Central memory CD4-positive, alpha-beta T cell (primary cell): ENCODE measurements at places on chromosomes 1 and 21.

- DNase-seq: no peak
Measured at GRCh38 chr1:20174937-20175666, 10.8 kb upstream of the UBXN10 start.

DNA sequence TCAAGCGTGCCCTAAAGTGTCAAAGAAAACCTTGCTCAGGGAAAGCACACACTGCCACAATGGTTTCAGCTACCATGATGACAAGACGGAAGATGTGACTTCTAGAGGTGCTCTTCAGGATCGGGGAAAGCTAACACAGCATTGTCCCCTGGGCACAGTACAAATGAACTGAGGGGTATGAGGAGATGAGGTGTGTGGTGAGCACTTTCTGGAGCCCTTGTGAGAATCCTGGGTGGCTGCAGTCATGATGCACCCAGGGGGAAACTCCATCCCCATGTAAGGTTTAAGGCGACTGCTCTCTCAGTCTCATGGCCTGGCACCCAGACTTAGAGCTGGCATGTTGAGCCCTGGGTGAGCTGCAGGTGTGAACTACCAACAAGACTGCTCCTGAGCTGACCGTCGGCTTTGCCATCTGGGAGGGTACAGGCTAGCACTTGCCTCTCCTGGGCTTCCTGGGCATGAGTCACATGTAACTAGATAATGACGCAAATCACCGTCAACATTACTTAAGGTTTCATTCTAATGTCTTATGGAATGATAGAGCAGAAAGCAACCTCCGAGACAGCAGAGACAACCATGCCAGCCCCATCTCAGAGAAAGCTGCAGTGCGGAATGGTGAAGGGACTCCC lies 144.6 kb downstream of the CLIC6 start:
- DNase-seq: no peak

GRCh38 chr1:37038227-37039093 lies 4.1 kb upstream of the GRIK3 start:
- no peak for DNase-seq

- no peak for DNase-seq
Measured at GRCh38 chr1:219460896-219461815, 151.7 kb downstream of the ZC3H11B start.

DNA sequence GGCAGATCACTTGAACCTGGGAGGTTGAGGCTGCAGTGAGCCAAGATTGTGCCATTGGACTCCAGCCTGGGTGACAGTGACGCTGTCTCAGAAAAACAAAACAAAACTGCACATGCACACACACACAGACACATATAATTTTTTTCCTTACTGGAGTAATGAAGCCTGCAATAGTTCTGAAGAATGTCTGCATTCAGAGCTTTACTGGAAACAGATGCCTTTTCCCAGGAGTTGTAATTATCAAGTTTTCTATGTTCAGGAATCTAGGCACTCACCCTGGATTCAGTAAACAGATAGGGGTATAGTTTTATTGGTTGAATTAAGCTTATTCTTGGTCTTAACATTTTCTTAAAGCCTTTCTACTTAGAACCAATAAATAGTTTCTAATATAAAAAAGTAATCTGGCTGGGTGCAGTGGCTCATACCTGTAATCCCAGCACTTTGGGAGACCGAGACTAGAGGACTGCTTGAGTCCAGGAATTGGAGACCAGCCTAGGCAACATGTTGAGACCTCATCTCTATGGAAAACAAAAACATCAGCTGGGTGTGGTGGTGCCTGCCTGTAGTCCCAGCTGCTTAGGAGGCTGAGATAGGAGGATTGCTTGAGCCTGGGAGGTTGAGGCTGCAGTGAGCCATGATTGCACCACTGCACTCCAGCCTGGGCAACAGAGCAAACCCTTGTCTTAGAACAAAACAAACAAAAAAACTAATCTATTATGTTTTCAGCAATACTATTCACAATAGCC lies 15.8 kb downstream of the SPEN start:
- DNase-seq: no peak

GRCh38 chr21:18373606-18374005 lies 30.0 kb downstream of the TMPRSS15 start:
- DNase-seq: no peak

DNA sequence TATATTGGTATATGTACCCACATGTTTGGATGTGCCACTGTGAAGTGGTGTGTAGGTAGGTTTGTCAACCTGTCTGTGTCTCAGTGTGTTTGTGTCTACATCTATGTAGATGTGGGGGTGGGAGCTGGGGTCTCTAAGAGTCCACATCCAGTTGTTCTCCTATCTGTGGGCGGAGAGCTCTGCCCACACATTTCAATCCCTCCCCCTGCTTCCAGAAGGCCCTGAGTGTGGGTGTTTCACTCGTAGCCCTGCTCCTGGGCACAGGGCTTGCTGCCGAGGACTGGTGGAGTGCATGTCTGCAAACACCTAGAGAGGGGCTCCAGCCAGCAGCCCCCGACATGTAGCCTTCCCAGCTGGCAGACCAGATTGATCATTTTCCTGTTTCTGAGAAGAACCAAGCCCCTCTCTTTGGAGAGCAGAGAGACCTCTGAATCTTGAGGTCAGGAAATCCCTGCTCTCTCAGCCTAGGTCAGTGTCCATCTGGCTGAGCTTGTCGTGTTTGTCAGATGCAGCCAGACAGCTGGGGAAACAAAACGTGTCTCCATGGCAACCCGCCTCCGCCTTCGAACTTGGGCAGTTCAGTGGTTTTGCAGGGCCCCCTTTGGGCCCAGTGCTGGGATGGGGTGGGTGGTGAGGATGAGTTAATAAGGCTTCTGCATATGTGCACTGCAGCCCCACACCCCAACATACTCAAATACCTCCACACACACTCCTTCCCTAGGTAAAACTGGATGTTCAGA lies 31.2 kb upstream of the SYNC start:
- no peak for DNase-seq

DNA sequence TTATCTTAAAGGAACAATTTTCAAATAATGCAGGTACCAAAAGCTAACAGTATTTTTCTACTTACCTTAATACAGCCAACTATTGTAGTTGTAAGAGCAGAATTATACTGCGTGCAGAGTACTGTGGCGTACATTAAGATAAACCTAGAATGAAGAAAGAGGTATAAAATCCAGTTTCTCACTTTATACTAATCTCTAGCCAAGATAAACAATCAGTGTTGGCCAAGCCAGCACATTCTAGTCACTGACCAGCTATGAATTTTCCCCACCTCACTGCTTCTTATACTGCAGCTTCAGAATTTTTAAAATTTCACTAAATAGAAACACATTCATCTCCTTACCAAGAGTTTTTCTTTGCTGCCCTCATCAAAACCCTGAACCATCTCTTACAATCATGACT lies 33.6 kb downstream of the SLC35D1 start:
- no peak for DNase-seq

GRCh38 chr1:198436276-198436675 lies 104.2 kb downstream of the ATP6V1G3 start:
- no peak for DNase-seq

- no peak for DNase-seq
Measured at GRCh38 chr21:39915881-39916280, 48.6 kb downstream of the PCP4 start.

DNA sequence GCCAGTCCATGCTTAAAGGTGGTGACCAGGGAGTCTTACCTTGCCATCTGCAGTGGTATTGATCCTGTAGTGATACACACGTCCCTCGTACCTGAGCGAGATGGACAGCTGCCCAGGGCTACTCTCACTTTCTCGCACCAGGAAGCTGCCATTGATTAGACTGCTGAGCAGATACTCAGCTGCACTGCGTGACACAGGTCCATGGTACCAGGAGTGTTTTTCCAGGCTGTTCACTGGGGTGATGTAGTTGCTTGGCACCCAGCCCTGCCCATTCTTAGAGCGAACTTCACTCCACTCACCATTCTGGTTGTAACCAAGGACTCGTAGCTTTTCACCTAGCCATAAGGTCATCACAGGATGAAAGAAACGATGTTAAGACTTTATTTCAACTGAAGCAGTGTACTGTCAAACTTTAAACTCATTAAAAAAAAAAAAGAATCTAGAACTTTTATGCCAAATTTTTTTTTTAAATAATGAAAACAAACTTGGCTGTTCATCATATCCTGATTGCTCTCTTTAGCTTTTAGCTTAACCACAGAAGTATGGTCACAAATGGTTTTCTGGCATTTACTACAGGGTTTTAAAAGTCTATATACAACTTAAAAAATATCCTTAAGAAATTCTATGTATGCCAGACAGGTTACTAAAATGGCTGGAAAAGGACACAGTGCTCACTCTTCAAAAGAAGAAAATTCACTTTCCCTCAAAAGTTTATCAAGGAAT lies 44.6 kb downstream of the TOR3A start:
- DNase-seq: no peak

- DNase-seq: peak; percentile 79
Measured at GRCh38 chr1:172638885-172639831, 19.7 kb upstream of the FASLG start.

GRCh38 chr1:1117469-1117831 lies 1.6 kb upstream of the C1orf159 start:
- DNase-seq: no peak

GRCh38 chr1:230778916-230779590 lies 31.9 kb downstream of the CAPN9 start:
- DNase-seq: no peak

GRCh38 chr1:68442006-68442405 lies 7.7 kb downstream of the RPE65 start:
- DNase-seq: no peak

GRCh38 chr1:227068883-227069282 lies 128.8 kb downstream of the COQ8A start:
- no peak for DNase-seq

GRCh38 chr1:87149241-87150041 lies 179.2 kb upstream of the LMO4 start:
- no peak for DNase-seq

- peak; percentile 51 for DNase-seq
Measured at GRCh38 chr1:39091845-39092645, 65.9 kb downstream of the NDUFS5 start.

DNA sequence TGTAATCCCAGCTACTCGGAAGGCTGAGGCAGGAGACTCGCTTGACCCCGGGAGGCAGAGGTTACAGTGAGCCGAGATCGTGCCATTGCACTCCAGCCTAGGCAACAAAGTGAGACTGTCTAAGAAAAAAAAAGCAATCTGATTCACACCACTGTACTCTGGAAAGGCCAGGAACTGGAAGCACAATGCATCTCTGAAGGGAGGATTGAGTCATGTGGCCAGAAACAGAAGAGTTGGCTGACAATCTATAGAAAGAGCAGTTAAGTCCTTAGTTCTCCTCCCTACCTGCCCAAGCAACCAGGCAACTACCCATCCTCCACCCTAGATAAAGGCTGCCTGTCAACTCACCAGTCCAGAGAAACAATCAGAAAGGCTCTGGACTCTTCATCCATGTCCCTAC lies 45.9 kb downstream of the PIK3R3 start:
- no peak for DNase-seq

DNA sequence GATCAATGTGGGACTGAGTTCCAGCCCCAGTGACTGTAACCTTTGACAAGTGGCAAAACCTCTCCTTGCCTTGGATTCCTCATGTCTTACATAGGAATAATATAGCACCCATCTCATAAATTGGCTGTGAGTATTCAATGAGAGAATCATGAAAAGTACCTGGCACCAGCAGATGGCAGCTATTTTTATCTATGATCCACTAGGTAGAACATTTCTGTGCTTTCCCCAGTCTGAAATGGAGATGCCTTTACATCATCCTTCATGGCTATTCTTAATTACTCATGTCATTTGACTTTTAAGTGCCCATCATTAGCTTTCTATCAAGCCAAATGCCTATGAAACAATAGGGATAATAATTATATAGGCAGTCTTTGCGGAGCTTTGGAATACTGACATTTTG lies 130.1 kb downstream of the TGFB2 start:
- DNase-seq: no peak

DNA sequence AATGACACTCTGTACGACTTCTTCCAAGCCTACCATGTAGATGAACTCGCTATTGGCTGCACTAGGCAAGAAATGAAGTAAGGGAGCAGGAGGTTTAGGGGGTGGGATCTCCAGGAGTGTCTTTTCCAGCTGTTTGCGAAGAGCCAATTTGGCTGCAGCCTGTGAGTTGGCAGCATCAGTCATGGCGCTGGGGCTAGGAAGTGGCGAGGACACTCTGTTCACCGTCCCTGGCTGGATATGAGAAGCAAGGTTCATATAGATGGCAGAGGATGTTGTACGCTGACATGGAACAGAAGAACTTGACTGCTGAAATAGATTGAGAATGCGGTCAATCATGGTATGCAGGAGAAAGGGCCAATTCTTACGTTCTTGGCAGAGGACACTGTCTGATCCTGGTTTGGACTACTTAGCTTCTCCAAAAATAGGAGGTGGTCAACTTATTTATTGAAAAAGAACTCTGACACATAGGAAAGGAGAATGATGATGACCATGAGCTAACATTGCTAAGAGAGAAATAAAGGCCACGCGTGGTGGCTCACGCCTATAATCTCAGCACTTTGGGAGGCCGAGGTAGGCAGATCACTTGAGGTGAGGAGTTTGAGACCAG lies 41.2 kb downstream of the SLC27A3 start:
- no peak for DNase-seq

GRCh38 chr1:32627596-32628162 lies 22.7 kb downstream of the ZBTB8OS start:
- DNase-seq: peak; percentile 7

DNA sequence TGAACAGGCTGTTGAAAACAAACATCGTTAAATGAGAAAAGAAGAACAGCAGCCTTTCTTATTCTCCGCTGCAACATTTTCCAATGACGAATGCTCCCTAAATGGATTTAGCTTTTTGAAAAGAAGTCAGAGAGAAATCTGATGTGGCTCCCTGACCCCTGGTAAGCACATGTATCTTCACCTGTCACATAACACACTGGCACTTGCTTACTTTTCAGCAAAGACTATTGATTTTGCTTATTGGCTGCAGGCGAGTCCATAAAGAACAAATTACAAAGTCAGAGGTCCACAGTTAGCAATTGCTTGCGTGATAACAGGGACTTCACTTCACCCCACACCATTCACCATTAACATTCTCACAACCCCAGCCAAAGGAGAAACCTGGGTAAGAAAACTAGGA lies 362.8 kb downstream of the GPATCH2 start:
- no peak for DNase-seq

DNA sequence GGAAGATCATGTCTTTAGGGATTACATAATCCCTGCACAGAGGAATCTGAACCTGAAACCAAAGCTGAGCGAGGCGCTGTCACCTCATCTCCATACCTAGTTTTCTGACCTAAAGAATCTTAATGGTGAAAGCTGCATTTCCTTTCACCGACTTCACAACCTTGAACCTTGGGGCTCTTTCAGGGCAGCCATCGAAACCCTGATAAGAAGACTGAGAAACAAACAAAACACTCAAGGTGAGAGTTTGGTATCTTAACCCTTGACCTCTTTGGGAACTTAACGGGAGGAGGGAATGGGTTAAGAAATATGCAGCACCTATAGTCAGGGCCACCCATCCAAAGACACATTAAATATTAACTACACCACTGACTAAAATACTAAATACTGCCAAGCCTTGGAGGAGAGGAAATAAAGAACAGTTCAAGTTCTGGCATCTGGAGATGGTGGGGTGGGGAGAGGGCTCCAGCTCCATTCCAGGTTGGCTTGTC lies 2.0 kb downstream of the C1orf116 start:
- no peak for DNase-seq
